ENCODE measurements at places on chromosomes 6 and 20. TPM values are rescaled to one million over a fixed set of nuclear protein-coding genes. Genes with fewer than 3 reads are reported as not detected.

PLG gene
- not detected for total RNA-seq

TRAM2 gene
- total RNA-seq = 108 TPM

GRCh38 chr6:33410711-33411631, at the start of gene PHF1:
TSS of gene PHF1 (plus strand) at chr6:33411014. CDS start at chr6:33412264, 1,250 bp downstream.
- DNase-seq = peak; percentile 77

DNA sequence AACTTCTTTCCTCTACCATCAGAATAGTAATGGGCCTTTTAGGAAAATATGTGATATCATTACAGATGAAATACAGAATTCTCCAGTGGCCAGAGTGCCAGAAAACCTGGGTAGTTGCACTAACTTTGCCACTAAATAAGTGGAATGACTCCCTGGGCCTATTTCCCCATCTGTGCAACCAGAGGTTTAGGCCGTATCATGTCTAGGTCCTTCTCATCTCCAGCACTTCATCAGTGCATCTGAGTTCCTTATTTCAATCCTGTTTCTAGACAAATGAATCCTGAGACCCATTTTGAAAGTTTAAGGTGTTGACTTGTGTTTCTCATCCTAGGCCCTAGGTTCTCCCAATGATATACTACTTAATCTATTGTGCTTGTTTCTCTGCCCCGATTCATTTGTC, 236.2 kb downstream of the CD83 start:
- no peak for DNase-seq

SLA2 gene
- not detected for total RNA-seq

Measured in LHCN-M2 (cell line).